ENCODE measurements at places on chromosomes 16 and 17.

DNA sequence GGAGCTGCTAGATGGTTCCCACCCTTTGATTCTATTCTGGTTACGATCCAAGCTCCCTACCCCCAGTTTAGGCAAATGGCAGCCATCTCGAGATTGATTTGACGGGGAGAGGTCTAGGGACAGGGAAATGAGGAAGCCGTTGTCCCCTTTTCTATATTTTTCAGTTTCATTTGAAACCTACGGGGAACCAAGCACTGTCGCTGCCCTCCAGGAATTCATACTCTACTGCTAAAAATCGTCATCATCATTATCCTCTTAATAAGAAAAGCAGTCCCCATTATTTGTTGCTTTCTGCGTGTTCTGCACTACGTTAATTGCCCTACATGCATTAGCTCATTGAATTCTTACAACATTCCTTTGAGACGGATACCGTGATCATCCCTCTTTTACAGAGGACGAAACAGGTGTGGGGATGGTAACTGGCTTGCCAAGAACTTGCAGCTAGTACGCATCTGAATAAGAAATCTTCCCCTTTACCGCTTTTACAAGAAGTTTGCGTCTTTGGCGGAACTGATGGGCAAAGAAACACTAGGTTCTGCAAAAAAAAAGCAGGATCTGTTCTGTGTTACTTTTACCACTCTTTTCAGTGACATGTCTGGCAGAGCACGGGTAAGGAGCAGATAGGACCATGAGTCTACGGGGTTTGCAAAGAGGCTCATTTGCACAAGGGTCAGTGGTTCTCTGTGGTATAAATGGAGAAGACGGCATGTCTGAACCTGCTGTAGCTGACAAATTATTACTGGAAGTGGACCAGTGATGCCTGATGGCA is 1.1 kb downstream of the CCP110 start:
- DNase-seq, result peak; percentile 17

GRCh38 chr17:66541461-66542128 is 239.2 kb downstream of the PRKCA start:
- DNase-seq, result no peak

DNA sequence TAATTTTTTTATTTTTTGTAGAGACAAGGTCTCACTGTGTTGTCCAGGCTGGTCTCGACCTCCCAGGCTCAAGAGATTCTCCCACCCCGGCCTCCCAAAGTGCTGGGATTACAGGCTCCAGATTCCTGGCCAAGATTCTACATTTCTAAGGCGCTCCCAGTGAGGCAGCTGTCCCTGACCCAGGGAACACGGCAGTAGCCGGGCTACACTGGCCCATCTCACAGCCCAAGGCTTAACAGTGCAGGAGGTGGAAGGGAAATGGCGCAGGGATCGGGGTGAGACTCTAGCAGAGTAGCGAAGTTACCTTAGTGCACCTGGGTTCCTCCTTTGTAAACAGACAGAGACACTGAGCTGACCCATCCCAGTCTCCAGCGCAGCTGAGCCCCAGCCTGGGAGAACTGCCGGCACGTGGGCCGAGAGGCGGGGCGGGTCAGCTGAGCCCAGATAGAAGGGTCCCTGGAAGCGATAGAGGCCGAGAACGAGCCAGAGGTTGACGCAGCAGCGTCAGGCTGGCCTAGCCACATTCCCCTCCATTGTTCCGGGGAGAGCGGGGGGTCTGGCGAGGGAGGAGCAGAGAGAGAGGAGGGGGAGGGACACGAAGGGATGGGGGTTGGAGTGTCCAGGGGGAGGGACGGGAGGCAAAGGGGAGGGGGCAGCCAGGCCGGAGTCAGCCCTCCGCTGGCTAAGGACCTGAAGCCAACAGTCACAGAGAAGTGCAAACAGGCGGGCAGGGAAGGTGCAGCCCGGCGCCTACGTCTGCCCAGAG is 2.5 kb downstream of the CARHSP1 start:
- no peak for DNase-seq

DNA sequence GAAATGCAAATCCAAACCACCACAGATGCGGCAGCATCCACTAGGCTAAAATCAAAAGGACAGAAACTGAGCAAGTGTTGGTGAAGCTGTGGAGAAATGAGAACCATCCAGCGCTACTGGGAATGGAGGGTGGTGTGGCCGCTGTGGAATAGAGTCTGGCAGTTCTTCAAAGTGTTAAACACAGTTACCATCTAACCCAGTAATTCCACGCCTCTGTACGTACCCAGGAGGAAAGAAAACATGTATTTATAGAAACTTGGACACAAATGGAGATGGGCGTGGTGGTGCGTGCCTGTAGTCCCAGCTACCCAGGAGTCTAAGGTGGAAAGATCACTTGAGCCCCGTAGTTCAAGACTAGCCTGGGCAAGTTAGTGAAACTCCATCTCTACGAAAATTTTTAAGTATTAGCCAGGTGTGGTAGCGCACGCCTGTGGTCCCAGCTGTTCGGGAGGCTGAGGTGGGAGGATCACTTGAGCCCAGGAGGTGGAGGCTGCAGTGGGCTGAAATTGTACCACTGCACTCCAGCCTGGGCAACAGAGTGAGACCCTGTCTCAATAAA is 11.6 kb downstream of the SLC25A10 start:
- DNase-seq, result no peak

GRCh38 chr16:13835935-13836730 is 83.8 kb upstream of the ERCC4 start:
- DNase-seq, result no peak

GRCh38 chr17:33369149-33369548 is 76.1 kb upstream of the ASIC2 start:
- no peak for DNase-seq

- no peak for DNase-seq
These were observed 20.9 kb downstream of the FAM20A start for GRCh38 chr17:68580236-68580770.

GRCh38 chr16:84020353-84020752 is 22.2 kb downstream of the SLC38A8 start:
- DNase-seq, result no peak

DNA sequence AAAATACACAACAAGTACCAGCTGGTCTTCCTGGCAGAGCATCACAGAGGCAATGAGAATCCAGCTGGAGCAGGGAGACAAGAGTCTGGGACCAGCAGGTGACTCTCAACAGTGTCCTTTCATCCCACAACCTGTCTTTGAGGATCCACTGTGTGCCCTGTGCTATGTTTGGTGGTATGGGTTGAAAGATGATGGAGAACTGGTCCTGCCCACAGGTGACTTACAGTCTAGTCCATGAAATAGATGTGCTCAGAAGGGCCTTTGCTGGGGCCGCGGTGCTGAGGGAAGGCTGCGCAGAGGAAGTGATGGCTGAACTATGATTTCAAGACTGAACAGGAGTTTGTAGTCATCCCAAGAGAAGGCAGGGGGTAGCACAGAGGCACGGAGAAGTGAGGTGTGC is 17.9 kb downstream of the WNT3 start:
- no peak for DNase-seq
